ENCODE measurements at places on chromosomes 3 and 15.

DNA sequence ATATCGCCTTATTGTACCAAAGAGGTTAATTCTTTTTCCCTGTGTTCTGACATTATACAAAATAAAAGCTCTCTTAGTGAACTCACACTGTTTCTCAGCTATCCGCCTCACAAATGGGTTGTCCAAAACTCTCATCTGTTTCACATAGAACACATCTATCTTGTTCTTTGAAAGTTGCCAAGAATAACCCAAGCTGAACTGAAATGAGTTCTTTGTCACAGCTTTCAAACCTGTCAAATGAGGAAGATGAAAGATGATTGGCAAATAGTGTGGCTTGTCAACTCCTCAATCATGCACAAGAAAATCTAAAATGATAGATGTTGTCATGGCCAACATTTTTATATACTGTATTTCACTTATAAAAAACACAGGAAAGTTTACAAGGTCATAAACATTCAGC, 168.1 kb upstream of the OSTN start:
- DNase-seq = no peak

- DNase-seq = no peak
Observed at GRCh38 chr15:42954291-42954690, 33.7 kb upstream of the TTBK2 start.

DNA sequence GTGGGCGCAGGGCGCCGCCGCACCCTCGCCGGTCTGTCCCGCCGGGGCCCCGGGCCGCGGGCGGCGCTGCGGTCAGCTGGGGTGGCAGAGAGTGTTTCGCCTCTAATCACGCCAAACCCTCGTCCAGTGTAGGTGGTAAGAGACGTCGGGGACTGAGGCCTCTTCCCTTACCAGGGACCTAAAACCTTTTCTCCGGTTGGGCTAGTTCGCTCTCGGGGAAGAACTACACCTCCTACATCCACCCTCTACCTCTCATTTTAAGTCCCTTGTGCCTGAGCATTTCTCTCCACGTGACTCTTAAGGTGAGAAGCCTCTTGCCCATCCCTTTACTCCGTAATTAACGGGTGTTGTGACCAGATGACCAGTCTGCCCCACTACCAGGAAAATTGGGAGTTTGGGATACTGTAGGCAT, 520 bp downstream of the TMEM42 start:
- DNase-seq = no peak

DNA sequence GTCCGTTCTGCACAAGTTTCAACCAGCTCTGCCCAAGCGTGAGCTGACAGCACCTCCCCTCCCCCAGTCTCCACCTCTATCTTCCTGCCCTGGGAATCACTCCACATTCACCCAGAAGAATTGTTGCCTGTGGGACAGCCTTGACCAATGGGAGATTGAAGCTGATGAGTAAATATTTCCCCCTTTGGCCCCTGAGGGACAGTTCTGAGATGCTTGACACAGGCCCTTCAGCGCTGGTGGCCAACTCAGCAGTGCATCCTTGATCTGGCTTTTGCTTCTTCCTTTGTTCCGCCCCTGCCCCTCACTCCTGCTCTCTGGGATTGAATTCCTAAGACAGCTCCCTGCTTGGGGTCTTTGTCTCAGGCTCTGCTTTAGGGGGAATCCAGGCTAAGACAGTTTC, 13.1 kb upstream of the SKIC8 start:
- DNase-seq = no peak

DNA sequence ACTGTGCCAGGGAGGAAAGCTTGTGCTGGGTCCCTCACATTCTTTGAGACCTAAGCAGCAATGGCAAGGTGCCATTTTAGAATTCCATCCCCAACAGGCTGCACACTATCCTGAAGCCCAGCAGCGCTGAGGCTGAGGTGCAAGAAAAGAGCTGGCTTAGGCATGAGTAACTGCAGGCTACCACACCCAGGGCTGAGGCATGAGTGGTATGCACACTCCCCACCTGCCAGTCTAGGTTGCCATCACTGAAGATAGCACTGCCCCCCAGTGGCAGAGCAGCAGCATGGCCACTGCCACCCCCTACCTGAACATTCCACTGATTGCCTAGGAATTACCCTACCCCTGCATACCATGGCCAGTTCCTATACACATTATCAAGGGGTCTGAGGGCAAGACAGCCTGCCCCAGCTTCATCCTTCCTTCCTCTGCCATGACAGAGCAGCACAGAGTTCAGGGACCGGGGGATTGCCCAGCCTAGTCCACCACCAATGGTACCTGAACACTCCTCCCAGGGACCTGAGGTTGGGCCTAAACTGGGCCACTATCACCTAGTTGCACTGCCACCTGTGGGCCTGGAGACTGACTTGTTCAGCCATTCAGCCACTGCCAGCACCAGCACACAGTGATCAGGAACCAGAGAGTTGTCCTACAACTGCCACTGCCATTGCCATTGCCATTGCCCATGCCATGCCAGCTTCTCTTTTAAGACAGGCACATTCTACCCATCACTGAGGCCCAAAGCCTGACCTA, 129.8 kb downstream of the SATB1 start:
- DNase-seq = peak; percentile 25

DNA sequence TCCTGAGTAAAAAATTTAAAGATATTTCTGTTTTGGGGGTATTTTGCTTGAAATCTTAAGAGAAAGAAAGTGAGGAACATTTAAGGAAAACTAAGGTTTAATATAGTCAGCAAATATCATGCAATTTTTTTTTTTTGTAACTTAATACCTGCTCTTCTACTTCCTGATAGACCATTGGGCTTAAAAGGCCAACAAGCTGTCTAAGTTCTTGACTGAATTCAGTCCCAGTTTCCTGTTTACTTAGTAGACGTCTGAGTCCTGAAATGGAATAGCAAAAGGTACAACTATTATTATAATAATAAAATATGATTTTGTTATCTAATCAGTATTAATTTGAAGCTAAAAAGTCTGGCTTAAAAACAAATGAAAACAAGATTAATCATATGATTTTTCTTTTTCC, 37.9 kb downstream of the IQCB1 start:
- no peak for DNase-seq

DNA sequence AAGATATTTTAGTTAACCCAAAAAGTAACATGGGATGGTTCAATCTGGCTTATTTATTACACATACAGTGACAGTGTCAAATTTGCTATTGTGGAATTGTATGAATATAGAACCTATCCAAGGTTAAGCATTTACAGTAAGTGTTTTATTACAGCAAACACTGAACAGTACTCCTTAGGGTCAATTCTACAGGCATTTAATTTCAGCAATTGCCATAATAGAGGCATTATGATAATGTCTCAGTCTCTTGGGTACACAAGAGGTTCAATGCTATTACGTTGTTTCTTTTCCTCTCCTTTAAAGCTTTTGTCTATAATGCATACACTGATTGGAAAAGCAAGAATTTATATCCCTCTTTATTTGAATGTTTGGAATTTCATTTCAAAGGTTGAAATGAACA, 275.7 kb upstream of the NAALADL2 start:
- DNase-seq = no peak

DNA sequence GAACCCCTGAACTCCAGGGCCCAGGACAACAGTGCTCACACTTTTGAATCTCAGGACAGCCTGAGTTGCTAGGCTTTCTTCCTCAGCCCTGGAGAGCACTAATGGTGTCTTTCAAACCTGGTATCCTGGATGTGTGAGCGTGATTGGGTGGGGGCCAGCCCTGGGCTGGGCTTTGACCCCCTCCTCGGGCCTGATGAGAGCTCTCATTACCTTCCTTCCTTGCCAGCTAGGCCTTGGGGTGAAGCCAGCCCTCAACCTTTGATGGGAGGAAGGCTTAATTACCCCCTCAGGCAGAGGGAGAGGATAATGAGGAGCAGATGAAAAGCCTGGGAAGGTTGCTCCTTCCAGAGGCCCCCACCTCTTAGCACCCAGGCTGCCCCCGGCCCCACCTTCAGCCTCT, 31.1 kb upstream of the INSYN1 start:
- DNase-seq = no peak

DNA sequence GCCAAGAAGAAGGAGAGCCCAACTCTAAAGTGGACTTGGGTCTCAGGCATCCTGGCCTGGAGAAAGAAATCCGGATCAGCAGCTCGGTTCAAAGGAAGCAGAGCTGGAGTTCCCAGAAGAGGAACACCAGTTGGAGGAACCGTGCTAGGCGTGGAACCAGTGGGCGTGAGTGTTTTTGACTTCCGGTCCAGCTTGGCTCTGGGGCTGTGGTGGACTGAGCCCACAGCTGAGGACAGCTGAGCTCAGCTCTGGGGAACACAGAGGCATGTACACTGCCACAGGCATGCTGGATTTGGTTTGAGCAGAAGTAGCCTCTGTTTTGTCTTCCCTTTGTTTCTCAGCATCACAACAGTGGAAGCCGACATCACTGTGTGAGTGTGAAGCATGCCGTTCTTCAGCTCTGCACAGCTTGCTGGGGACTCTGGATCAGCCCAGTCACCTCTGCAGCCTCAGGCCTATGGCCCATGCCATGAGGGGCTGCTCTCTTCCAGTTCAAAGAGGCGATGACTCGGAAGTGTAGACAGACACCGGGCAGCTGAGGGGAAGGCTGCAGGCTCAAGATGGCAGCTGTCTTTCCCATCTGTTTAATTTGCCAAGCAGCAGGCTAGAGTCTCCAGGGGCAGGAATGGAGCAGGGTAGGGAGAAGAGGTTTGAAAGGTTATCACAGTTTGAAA, 185.8 kb upstream of the UBE3A start:
- DNase-seq = no peak
